Activated CD4-positive, alpha-beta memory T cell treated with anti-CD3 and anti-CD28 coated beads for 36 hours (primary cell): ENCODE measurements at places on chromosomes 2 and 18. TPM values are rescaled to one million over a fixed set of nuclear protein-coding genes. Genes with fewer than 3 reads are reported as not detected.

Gene WNT10A
- total RNA-seq: 5.2 TPM

Gene ZEB2
- 17.1 TPM for total RNA-seq

Gene SNED1
- total RNA-seq: 3.8 TPM

GRCh38 chr18:46297124-46297523, 192.9 kb downstream of the HAUS1 start:
- DNase-seq: no peak

GRCh38 chr2:150572194-150572766, 84.8 kb upstream of the RND3 start:
- no peak for DNase-seq

- no peak for DNase-seq
Measured at GRCh38 chr18:38698088-38698487, 1132.5 kb upstream of the CELF4 start.

DNA sequence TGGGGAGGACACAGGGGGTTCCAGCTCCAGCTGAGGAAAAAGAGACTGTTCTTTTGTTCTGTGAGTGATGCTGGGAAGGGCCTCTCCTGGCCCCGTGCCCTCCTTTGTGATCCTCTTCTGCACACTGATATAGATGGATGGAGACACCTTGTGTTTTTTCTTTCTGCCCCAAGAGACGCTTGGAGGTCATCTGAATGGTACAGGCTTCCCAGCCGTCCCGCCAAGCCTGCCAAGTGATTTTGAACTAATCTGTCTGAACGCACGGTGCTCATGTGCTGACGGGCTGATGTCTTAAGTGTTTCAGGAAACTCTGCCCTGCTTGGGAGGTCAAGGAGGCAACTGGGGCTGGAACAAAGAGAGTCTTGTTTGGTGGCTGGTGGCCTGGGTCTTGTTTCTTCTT, 57.5 kb downstream of the KIF5C start:
- no peak for DNase-seq

- no peak for DNase-seq
Measured at GRCh38 chr2:205527801-205528200, 154.5 kb upstream of the NRP2 start.

- DNase-seq: no peak
Measured at GRCh38 chr18:69725855-69726508, 221.7 kb downstream of the CD226 start.

DNA sequence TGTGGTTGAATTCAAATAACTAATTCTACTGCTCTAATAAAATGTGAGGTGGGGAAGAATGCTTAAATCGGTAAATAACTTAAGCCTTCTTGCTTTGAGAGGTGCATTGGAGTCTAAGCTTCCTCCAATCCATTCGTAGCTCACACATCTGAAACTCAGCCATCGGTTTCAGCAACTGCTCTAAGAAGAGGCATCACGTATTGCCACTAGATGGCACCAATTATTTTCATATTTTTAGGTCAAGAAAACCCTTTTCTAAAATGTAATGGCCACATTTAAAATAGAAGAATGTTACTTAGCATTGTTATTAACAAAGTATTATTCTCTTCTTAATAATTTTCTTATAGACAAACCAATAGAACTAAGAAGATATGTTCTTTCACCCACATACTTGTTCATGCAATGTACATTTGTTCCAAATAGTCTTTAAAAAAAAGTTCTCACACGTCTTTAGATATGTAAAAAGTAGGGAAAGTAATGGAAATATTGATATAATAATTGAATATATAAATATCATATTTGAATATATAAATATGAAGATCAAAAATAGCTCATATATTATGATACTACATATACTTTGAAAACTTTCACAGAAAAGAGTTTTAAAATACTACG, 229.8 kb downstream of the CCDC178 start:
- no peak for DNase-seq
